ENCODE measurements at places on chromosomes 13 and 19.

- no peak for DNase-seq
Observed at GRCh38 chr19:40513345-40513678, 46.5 kb downstream of the SPTBN4 start.

- no peak for DNase-seq
Observed at GRCh38 chr19:43704002-43704705, 11.7 kb upstream of the IRGC start.

DNA sequence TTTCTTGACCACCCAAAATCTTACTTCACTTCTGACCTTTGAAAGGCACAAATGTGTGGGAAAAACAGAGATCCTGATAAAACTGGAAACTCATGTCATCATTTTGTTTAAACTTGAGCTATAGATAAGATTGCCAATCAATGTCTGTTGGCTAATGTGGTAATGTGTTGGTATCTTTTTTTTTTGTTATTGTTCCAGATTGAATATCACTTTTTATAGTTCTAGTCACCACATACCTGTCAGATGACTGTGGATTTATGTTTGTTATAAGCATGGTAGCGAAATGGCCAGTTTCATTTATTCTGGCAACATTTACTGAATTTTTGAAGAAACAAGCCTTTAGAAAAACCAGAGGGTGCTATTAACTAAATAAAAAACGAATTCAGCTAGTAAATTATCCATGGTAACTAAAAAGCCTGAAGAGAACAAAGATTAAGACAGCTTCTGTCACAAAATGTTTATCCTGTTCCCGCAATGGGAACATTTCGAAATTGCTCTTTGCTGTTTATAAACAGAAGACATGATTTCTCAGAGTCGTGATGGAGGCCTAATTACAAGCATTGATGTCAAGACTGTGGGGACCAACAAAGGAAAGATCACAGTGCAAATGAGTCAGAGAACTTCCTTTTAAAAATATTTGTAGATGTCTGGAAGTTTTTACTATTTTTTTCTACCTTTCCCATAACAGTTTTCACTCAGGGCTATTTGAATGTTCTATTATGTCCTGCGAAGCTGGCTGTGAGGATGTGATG, 82.9 kb upstream of the POSTN start:
- no peak for DNase-seq

DNA sequence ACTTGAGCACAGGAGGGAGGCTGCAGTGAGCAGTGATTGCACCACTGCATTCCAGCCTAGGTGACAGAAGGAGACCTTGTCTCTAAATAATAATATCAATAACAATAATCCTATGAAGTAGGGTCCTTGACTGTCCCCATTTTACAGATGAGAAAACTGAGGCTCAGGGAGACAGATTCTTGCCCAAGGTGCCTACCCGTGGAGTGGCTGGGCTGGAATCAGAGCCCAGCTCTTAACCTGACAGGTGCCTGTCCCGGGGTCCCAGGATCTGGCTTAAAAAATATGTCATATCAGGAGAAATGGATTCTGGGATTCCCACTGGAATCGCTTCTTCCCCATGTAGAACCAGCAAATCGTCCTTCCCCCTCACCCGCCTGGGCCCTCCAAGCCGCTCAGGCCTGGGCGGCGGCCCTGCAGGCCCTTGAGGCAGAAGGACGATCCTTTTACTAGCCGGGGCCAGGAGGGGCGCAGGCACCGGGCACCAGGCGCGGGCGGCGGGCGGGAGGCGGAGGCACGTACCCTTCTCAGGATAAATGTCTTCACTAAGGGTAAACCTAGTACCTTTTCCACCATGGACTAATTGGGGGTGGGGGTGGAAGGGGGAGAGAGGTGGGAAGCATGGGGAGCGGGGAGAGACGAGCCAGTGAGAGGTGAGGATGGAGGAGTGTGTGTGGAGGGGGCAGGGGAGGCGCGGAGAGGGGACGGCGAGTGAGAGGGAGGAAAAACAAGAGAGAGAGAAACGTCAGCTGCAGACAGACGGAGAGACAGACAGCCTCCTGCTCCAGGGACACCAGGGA, 60.6 kb downstream of the COLGALT1 start:
- DNase-seq = no peak

DNA sequence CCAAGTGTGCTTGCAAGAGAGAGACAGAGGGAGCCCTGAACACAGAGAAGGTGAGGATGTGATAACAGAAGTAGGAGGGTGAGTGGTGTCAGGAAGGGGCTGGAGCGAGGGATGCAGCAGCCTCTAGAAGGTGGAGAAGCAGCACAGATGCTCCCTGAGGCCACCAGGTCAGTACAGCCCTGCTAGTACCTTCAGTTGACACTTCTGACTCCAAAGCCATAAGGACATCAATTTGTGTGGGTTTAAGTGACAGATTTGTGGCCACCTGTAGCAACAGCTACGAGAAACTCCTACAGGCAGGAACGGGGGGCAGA, 6.9 kb downstream of the ERICH4 start:
- no peak for DNase-seq

GRCh38 chr19:56110515-56111448, 10.3 kb downstream of the ZNF787 start:
- DNase-seq = peak; percentile 42

- DNase-seq = no peak
Observed at GRCh38 chr13:49022472-49023144, 46.9 kb downstream of the FNDC3A start.

DNA sequence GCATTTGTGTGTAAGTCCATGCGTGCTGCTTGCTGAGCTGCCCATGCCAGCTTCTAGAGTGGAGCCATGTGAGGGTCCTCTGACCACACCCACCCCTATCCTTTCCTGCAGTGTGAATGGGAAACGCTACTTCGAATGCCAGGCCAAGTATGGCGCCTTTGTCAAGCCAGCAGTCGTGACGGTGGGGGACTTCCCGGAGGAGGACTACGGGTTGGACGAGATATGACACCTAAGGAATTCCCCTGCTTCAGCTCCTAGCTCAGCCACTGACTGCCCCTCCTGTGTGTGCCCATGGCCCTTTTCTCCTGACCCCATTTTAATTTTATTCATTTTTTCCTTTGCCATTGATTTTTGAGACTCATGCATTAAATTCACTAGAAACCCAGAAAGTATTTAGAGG, 10.3 kb downstream of the TBCB start:
- no peak for DNase-seq

DNA sequence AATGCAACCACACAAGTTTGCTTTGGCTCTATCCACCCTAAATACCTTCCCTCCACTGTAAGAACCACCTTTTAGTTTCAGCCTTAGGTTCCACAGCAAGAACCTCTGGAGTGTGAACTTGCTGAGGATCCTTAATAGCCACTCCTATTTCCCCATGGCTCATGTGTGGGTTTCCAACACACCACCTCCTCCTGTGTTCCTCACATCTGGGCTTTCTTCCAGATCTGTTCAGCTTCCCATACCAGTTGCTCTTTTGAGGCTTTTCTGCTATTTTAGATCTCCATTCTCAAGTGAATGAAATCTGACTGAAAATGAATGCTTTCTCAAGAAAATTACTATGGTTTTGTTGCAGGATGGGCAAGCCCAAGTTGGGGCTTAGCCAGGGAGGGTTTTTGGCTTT, 104.8 kb upstream of the MIR17HG start:
- DNase-seq = no peak

DNA sequence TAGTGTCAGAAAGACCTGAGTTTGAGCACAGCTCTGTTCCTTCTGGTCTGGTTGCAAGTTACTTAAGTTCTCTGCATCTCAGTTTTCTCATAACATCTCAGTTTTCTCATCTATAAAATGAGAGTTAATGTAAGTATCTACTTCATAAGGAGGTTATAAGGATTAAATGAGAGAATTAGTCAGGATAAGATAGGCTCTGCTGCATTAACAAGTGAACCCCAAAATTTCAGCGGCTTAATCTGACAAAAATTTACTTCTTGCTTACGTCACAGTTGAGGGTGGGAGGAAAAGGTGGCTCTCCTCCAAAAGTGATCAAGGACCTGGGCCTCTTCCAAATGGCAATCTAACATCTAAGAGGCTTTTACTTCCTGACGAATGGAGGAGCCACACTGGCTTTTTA, 31.5 kb upstream of the LRCH1 start:
- no peak for DNase-seq

GRCh38 chr13:48448959-48449614, 36.2 kb upstream of the LPAR6 start:
- DNase-seq = peak; percentile 84

- no peak for DNase-seq
Observed at GRCh38 chr13:34933349-34933748, 8.7 kb upstream of the NBEA start.

DNA sequence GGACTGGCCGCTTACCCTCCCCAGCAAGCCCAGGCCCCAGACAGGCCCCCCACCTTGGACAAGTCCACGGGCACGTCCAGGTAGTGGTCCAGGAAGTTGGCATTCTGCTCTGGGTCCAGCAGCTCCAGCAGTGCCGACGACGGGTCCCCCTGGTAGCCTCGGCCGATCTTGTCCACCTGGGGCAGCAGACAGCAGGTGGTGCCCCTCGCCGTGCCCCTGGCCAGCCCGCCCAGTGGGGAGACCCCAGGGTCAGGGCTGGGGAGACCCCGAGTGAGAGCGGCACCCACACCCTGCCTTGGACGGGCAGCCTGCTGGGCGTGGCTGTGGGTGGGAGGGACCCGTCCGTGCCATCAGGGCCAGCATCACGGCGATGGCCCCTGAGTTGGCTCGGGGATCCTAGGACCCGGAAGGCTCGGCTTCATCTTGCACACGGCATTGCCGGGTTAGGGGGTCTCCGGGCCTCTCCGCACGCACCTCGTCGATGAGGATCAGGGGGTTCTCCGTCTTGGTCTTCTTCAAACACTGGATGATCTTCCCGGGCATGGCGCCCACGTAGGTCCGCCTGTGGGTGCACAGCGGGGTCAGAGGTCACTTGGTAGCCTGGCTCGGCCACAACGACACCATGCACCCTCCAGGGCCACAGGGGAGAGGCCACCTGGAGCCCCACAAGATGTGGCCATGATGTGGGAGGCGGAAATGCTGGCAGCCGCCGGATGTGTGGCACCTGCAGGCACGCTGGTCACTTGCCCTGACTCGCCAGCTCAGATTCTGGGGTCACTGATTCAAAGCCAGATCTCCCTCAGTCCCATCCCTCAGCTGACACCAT, 6.3 kb downstream of the RPL36 start:
- DNase-seq = no peak

- DNase-seq = no peak
Observed at GRCh38 chr19:37309834-37310575, 60.9 kb upstream of the ZNF527 start.

DNA sequence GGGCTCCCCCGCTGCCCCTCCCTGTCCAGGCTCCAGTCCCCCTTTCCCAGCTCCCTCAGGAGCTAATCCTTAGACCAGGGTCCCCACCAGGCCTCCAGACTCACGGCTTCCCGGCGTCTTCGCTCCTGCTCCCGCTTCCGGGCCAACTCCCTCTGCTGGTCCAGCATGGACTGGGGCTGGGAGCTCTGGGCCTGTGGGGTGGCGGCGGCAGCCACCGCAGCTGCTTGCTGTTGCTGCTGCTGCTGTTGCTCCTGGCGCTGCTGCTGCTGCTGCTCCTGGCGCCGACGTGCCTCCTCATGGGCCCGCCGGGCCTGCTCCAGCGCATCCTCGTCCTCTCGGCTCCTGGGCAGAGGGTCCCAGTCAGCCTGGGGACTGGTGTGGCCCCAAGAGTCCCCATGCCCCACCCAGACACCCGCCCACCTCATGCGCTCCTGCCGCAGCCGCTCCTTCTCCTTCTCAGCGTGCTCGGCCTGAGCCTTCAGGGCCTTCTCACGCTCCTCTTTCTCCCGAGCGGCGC, 6.4 kb upstream of the EPHX3 start:
- DNase-seq = no peak

GRCh38 chr13:91702411-91702810, 304.0 kb downstream of the GPC5 start:
- no peak for DNase-seq

DNA sequence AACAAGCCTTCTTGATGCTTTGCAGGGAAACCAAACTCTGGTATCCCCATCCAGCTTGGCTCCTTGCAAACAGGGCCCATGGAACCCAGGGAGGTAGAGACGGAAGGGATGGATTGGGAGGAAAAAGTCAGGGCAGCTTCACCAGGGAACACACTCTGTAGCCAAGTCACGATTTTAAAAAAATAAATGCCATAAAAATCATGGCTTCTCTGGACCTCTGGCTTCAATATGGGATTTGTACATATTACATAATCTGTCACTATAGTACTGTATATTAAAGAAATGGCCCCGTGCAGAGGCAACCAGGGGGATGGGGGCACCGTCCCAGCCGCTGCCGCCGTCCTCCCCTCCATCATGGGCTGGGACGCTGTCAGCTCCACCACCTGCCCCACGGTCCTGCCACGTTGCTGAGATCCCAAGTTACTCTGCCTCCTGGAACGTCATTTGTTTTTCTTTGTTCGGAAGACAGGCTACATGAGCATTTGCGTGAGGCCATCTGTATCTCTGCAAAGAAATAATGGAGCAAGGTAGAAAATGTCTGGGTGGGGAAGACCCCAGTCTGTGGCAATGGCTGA, 313.3 kb downstream of the ZNF536 start:
- DNase-seq = no peak

DNA sequence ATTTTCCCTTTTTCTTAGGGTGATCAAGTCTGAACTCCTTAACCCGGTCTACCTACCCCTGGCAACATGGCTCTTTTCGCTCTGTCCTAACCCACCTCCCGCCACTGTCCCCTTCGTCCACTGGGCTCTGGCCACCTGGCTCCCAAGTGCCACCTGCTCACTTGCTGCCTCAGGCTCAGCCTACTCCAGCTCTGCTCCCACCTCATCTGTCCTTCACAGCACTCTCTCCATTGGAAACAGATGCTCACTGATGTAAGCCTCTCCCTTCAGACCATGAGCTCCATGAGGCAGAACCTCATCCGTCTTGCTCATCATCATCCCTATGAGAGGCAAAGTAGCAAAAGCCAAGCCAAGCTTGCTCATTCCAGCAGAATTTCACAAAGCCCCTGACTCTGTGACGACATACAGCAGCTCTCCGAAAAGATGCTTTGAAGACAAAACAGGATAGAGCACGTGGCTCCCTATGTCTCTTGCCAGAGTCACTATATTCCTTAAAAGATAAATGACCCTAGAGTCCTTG, 35.3 kb upstream of the AMER2 start:
- DNase-seq = no peak

DNA sequence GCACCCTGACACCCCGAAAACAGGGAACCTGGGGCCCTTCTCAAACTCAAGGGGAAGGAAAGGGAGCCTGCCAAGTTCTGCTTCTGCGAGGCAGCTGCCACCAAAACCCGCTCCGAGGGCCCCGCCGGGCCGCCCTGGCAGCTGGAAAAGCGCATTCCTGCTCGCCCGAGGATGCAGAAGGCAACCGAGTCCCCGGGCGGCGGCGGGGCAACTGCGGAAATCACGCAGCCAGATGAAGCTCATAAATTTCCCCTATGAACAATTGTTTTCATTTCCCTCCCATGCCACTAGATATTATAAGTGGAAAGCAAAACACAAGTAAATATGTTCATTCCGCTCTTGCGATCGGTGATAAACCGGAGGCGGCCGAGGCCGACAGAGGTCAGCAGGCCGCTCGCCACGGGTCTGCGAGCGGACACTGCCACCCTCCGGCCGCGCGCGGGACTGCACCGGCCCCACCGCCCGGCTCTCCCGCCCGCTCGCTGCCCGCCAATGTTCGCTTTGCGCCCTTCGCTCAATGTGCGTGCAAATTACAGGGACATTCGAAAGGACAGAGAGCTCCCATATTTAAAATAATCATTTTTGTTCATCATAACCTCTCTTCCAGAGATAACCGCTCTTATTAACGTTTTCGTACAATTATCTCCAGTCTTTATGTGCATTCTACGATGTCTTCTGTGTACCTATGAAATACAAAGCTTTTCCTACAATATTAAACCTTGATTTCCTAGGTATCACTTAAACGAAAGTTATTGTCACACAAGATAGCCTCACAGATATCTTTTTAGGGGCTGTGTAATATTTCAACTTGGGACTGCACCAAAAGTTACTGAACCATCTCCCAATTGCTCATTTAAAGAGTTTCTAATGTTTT, 120.8 kb upstream of the ZNF507 start:
- peak; percentile 64 for DNase-seq

- DNase-seq = no peak
Observed at GRCh38 chr13:45240143-45240542, 39.3 kb upstream of the KCTD4 start.
